ENCODE measurements at places on chromosomes 11 and 22.

DNA sequence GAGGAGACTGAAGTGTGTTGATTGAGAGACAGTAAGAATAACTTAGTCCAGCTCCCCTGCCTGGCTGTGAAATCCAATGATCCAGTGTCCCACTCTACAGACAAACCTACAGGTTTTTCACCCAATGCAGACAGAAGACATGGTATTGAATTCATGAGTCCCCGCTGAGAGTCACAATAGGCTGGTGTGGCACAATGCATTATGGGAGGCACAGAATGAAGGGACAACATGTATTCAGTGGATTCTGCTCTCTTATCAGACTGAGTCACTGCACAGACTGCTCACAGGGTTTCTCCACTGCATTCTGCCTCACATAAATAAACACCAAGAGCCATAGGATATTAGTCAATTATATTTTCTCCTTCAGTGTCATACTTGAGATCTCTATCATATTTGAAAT, 55.2 kb upstream of the TOP3B start:
- DNase-seq, result no peak

DNA sequence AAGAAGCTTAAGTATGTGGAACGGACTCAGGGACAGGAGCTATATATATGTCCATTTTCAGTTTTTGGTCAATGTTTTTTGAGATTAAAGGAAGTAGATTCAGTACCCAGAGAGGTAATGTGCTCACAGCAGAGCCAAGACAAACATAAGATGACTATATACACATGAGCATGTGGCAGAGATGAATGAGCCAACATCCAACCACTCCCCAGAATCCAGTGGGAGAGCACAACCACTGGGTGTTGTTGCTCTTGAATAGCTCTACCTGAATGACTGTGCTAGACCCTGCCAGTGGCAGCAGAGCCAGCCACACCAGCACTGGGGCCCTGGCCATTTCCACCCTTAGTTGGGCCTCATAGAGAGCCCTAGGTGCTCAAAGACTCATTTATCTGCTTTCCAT, 10.7 kb upstream of the SYTL2 start:
- peak; percentile 51 for DNase-seq

DNA sequence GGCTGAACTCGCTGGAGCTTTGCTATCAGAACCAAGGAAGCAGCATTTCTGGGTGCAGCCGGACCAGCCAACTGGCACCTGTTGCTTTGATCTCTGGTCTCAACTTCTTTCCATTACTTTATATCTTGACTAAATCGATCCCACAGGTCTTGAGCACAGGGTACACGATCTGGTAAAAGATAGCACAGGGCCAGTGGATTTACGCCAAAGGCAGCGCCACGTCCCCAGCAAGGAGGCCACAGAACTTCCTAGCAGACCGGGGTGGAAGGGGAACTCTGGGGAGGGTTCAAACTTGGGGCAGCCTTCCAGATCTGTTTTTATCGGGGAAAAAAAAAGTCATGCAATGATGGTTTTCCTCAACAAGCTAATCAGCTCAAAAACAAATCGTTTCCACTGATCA, 14.0 kb downstream of the VPS37C start:
- DNase-seq, result no peak

DNA sequence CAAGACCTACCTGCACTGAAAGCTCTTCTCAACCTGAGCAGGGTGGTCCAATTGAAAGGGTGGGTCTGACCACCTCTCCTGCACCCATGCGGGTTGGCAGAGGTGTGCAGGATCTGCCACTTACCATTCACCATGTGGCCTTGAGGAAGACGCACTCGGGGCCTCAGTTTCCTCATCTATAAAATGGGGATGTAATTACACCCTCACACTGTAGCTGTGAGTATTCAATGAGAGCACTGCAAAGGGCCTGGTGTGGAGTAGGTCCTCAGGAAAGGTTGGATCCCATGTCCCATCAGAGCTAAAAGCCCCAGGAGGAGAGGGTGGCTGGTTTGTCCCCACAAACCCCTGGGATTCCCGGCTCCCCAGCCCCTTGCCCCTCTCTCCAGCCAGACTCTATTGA, 557 bp upstream of the TAGLN start:
- DNase-seq, result no peak

GRCh38 chr11:91248199-91248807, 976.3 kb upstream of the FAT3 start:
- no peak for DNase-seq

GRCh38 chr11:45280449-45280848, 5.7 kb downstream of the SYT13 start:
- DNase-seq, result peak; percentile 9

DNA sequence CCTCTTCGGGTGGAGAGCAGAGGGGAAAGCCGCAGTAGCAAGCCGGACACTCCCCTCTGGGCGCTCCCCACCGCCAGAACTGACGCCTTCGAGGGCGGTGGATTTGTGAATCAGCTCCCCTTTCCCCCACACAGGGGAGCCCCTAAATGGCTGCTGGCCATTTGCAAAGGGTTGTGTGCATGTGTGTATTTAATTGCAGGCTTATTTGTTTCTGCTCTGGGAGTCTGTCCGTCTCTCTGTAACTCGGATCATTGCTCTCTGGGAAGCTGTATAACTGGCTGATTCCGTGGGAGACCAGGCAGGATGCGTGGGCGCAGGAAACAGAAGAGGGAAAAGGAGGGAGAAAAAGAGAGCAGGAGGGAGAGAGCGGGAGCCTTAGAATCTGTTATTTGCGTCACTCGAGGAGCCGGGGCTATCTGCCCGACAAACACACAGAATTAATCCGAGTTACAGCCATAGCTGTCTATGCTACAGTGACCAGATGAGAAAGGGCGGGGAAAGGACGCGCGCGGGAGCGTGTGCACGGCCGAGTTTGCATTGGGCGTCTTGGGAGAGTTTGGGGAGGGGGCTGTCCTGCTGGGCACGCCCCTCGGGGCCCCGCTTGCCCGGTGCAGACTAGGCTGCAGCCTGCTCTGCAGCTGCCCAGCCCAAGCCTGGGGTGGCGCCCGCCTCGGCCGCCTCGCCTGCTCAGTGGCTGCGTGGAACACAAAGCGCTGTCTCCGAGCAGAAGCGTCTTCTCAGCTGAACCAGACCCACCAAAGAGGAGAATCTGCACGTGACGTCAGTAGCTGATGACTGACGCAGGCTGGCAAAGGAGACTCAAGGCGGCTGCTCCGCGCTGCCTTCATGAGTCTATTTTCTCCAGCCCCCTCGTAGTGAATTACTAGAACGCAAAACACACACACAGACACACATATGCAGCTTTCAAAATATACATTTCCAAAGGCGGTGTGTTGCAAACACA, 105.3 kb upstream of the HSD17B12 start:
- no peak for DNase-seq

DNA sequence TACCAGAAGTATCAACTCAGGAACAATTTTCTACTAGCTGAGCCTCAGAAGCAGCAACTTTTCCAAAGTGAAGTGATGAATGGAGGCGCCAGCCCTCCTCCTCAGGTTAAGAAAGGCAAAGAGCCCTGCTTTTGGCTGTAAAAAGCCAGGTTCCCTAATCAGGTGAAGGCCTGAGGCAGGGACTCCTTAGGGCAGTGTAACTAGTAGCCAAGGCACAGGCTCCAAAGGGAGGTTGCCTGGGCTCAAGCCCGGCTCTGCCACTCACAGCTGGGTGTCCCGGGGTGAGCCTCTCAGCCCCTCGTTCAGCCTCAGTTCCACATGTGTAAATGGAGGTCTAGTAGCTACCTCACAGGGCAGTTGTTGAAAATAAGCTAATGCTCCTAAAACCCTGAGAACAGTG, 19.5 kb downstream of the TSKU start:
- no peak for DNase-seq

DNA sequence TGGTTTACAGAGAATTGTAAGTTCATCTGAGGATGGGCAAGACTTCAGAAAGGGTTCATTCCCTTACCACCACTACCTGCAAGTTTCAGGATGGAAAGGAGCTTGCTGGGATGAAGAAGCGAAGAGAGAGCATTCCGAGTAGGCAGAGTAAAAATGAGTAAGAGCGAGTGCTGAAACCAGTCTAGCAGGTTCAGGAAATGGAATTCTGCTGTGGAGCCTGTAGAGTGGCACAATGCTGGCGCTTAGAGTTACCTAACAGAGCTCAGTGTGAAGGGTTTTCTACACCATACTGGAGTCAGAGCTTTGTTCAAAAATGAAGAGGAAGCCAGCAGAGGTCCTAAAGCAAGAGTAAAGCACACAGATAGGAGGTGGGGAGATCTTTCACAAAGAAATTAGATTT, 179.2 kb upstream of the ZC3H12C start:
- no peak for DNase-seq

GRCh38 chr22:50678651-50679521, 6.3 kb downstream of the SHANK3 start:
- no peak for DNase-seq

DNA sequence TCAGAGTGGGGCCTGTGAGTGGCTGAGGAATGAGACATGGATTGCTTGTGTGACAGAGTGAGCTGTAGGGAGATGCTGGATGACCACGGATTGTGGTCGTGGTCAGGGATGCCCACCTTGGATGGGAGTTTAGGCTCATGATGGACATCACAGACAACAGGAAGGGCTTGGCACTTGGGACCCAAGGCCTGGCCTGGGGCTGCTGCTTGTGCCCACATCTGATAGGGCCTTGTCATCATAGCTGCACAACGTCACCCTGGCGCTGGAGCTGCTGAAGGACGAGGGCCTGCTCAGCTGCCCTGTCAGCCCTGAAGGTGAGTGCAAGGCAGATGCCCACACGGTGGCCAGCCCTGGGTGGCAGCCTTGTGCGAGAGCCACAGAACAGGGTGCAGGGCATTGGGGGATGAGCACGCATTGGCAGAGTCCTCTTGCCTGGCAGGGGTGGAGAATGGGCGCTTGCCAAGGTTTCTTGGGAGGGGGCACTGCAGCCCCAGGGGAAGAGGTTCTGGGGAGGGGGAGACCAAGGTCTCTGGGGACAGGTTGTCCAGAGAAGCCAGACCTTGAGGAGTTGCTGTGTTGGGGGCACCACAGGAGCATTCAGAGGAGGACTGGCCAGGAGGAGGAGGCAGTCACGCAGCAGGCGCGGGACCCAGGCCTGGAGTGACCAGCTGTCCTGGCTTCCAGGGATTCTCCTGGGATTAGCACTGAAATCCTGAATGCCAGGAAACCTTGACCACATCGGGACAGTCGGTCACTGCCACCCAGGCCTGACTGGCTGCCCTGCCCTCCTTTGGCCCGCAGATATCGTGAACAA, 25.0 kb downstream of the PARVG start:
- no peak for DNase-seq

DNA sequence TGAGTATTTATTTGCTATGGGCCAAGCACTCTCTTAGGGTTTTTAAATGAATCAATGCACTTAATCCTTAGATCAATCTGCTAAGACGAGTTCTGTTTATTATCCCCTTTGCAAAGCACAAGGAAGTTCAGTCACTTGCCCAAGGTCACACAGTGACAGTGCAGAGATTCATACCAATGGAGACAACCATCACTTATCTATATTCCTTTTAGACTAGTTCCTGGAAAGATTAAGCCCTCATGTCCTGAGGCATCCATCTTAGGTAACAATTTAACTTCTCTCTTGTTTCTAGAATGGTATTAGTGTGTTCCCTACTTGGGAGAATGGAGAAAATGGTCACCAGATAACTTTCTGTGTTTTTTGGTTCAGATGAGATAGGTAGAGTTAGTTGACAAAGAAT, 28.3 kb downstream of the NF2 start:
- DNase-seq, result no peak

- DNase-seq, result no peak
These were observed 22.0 kb upstream of the GLYATL1 start for GRCh38 chr11:58917159-58917783.

DNA sequence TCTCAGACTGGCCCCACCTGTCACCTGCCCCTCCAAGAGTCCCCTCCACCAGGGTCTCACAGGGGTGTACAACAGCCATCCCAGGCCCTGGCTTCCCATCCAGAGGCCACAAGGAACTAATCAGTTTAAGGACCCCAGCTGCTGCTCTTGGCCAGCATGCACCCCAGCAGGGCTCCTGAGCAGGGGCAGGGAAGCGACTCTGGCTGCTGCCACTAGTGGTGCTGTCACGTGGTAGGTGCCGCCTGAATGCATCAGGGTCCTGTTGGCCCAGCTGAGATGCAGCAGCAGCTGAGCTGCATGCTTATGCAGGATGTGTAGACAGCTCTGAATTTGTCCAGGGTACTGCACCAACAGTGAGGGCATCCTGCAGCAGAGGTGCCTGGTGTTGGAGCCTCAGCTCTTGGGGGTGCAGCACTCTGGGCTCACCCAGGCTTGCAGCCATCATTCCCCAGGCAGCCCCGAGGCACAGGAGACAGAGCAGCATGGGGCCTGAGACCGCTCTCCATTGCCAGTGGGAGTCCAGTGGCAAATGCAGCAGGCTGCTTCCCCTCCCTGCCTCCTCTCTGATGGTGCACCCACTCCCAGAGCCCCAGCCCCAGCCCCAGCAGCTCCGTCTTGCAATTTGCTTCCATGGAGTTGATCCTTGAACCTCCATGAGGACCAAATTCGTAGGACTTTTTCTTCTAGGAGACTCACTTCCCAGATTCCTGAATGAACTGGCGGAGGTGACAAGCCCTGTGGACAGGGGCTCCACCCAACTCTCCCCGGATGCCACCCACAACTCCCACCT, 98.7 kb downstream of the MPPED1 start:
- DNase-seq, result no peak

- peak; percentile 68 for DNase-seq
These were observed at the start of gene SBF2 for GRCh38 chr11:10293423-10294289. SBF2 (minus strand) TSS chr11:10294219; CDS start chr11:10294069, 150 bp downstream.

- DNase-seq, result no peak
These were observed 77.6 kb downstream of the MED15 start for GRCh38 chr22:20584872-20585638.

- DNase-seq, result no peak
These were observed 24.0 kb downstream of the RAB30 start for GRCh38 chr11:83047515-83048225.

- no peak for DNase-seq
These were observed 88.1 kb upstream of the CCDC90B start for GRCh38 chr11:83374311-83374710.

DNA sequence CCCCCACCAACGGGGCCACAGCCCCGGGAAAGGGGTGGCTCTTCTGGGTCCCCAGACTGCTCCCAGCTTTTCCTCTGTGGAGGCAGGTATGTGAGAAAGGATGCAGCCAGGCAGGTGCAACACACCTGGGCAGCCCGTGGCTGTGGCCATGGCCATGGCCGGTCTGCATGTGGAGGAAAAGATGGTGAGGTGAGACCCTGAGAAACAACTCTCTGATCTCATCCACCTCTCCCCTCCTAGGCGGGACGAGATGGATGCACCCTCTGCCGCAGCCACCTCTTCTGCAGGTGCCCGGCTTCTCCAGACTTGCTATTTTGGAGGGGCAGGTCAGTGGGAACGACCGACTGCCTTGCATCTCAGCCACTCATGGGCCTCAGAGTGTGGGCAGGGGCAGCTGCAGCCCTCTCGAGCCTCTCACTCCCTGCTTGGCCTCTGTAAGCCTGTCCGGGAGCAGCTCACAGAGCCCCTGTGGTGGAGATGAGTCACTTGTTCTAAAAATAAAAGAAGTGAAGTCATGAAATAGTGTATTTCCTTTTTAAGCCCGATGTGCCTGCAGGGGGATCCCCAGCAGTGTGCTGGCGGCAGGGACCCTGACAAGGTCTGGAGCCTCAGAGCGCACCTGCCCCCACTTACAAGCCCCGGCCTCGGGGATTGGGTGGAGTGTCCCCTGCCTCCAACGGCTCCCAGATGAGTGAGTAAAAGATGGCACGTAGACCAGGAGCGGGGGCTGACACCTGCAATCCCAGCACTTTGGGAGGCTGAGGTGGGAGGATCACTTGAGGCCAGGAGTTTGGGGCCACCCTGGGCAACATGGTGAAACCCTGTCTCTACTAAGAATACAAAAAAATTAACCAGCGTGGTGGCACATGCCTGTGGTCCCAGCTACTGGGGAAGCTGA, 10.7 kb downstream of the SMIM38 start:
- no peak for DNase-seq

GRCh38 chr11:11215058-11215815, 137.8 kb downstream of the CSNK2A3 start:
- no peak for DNase-seq

GRCh38 chr11:83677730-83678129, 391.6 kb upstream of the CCDC90B start:
- DNase-seq, result no peak
